ENCODE measurements at places on chromosomes 11 and 22.
A peak's percentile ranks its signal among the peaks of the same experiment; 100 is the strongest.

GRCh38 chr11:112118176-112118575 lies 31.5 kb downstream of the SDHD start:
- no peak for DNase-seq

GRCh38 chr11:73477518-73477917 lies 101.3 kb downstream of the RELT start:
- no peak for DNase-seq

DNA sequence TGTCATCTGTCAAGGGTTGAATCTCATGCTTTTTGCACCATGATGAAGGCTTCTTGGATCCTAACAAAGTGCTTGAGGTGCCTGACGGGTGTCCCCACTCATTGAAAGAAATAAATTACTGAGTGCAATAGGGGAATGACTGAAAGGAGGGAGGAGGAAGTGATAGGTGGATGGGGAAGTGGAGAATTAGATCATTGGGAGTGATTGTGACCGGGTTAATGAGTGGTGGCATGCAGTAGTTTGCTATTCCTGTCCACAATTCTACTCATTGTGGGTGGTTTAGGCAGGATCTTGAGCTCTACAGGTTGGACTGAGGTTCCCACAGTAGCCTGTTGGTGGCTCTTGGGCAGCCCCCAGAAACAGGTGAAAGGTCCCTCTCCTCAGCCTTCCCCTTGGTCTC lies 44.3 kb downstream of the THAP12 start:
- no peak for DNase-seq

- DNase-seq = no peak
These were observed 91.7 kb downstream of the CHST1 start for GRCh38 chr11:45573728-45574127.

- DNase-seq = peak; percentile 80
These were observed 21.8 kb downstream of the CACNA1I start for GRCh38 chr22:39592081-39593065.

- no peak for DNase-seq
These were observed 59.4 kb upstream of the VPREB1 start for GRCh38 chr22:22185217-22185616.

GRCh38 chr11:67366546-67366945 lies 6.9 kb downstream of the CLCF1 start:
- no peak for DNase-seq

- no peak for DNase-seq
These were observed 18.3 kb upstream of the MICAL3 start for GRCh38 chr22:18042685-18043084.

DNA sequence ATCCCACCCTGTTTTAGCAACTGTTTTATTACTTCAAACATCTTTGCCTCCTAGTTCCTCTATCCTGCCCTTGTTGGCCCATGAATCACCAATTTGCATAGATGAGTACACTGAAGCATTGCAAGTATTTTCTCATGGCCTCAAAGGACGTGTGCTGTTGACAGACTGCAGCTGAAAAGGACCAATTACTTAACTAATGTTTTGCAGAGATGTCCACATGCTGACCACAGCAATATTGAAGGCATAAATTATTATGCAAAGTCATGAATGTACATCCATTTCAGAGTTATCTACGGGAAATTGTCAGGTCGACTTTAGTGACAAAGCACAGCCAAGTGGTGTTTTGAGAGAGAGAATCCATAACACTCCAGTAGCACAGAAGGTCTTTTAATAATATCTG lies 64.8 kb downstream of the CADM1 start:
- peak; percentile 79 for DNase-seq

DNA sequence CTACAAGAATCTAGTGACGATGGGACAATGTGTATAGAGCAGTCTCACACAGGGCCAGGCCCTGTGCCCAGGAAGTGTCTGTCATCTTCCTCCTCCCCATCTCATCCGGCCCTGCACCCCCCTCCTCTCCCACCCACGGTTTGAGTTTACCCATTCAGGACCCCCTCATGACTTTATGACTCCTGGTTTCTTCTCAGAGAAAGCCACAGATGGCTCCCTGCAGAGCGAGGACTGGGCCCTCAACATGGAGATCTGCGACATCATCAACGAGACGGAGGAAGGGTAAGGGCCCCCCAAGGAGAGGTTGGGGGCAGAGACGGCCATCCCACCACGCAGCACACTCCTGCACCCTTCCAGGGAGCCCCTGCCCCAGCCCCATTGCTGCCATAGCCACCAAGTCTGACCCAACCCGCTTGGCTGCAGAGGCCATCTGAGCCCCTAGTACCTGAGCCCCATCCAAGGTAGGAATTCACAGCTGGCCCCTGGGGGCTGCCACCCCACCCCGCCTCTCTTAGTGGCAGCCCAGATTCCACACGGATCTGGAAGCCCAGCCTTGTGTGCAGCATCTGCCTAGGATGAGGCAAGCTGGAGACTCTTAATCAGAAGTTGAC lies 18.1 kb downstream of the TOM1 start:
- DNase-seq = no peak

GRCh38 chr22:29641042-29641699 lies 37.7 kb downstream of the NF2 start:
- peak; percentile 27 for DNase-seq

- no peak for DNase-seq
These were observed 4.5 kb upstream of the PATL1 start for GRCh38 chr11:59673291-59673690.

Data from IMR-90 (cell line).